ENCODE measurements at places on chromosomes 6 and 20.
A peak's percentile ranks its signal among the peaks of the same experiment; 100 is the strongest.

- no peak for DNase-seq
These were observed 25.4 kb upstream of the MAP3K7 start for GRCh38 chr6:90612313-90612680.

GRCh38 chr6:37974943-37975342, 155.4 kb downstream of the ZFAND3 start:
- no peak for DNase-seq

GRCh38 chr20:31835977-31836852, 9.2 kb downstream of the FOXS1 start:
- DNase-seq = peak; percentile 76

DNA sequence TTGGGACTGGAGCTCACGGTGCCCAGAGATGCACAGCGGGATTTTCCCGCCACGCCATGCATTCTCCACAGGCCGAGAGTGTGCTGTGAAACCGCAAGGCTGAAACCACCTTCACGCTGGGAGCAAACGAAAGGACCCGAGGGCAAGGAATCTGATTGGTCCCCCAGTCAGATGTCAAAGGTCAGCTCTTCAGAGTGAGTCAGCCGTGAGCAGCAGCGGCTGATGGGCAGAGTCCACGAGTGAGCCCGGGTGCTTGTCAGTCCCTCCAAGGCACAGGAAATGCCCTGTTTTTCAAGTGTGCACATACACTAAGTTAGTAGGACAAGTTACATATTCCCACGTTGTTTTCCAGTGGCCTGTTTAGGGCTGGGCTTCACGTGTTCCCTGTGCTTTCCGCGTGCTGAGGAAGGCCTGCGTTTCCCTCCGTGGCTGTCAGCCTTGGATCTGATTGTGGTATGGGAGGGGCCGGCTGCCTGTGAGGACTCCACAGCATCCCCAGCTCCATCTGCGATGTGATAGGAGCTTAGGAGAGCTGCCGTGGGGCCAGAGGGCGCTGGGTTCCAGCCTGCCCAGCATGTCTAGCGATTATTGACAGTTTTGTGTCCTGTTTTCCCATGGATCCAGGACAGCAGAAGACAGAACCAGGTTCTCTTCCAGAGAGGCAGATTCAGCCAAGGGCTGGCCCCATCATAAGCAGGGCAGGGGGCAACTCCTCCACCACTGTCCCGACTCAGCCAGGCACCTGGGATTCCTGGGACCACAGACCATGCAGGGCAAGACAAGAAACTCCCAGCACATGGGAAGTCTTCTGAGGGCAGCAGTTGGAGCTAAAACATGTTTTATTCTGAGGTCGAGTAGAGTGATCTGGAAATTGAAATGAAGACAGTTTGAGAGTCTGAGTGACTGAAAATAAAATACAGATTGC, 38.2 kb upstream of the FRMD1 start:
- DNase-seq = no peak

- DNase-seq = no peak
These were observed 29.3 kb downstream of the CST8 start for GRCh38 chr20:23520185-23520584.

DNA sequence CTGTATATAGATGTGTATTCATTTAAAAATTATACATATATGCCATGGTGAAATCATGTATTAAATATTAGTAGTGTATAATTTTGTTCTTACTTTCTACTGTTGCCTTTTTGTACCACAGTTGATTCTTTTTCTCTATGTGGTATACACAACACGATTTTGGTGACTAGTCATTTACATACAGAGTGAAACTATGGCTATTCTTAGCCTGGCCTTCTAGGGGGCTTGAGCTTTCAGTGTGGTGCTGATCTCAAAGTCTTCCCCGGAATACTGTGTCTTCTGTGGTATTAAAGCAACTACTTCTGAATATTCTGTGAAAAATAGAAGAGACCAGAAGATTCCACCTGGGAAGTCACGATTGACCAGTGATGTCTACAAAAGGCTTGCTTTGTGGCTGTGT, 301.9 kb downstream of the UTRN start:
- DNase-seq = no peak

GRCh38 chr6:47147836-47148344, 105.8 kb upstream of the ADGRF1 start:
- no peak for DNase-seq

GRCh38 chr6:154921482-154921881, 73.6 kb upstream of the TIAM2 start:
- DNase-seq = no peak

DNA sequence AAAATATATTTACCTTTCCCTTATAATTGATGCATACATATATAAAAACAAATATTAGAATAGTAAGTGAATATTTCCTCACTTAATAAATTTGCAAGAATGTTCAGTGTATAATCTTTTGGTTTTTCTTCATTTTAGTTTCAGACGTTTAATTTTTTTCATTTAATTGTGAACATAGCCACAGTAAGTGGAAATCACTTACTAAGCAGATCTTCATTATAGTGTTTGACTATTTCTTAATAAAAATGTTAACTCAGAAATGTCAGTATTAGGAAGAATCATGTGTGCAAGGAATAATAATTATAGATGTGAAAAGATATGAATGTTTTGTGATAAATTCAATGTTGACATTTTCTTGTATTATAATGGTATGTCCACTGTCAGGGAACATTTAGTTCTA, 27.4 kb downstream of the STXBP5 start:
- DNase-seq = no peak

- DNase-seq = no peak
These were observed 133.7 kb upstream of the HSF2 start for GRCh38 chr6:122265755-122266154.

GRCh38 chr6:157558049-157558448, 177.1 kb downstream of the ZDHHC14 start:
- DNase-seq = peak; percentile 24

DNA sequence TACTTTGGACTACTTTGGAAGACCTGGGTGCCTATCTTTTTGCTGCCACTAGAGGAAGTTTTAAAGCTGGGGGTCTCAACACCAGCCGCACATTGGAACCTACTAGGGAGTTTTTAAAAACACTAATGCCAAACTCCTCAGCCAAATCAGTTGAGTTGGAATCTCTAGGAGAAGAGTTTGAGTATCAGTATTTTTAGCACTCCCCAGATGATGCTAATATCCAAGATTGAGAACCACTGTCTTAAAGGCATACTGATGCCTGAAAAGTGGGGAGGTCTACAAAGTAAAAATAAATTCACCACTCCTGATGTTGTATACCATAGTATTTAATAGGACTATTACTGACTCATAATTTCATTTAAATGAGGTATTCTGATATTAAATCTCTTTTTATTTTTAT, 62.9 kb upstream of the COL21A1 start:
- DNase-seq = no peak

DNA sequence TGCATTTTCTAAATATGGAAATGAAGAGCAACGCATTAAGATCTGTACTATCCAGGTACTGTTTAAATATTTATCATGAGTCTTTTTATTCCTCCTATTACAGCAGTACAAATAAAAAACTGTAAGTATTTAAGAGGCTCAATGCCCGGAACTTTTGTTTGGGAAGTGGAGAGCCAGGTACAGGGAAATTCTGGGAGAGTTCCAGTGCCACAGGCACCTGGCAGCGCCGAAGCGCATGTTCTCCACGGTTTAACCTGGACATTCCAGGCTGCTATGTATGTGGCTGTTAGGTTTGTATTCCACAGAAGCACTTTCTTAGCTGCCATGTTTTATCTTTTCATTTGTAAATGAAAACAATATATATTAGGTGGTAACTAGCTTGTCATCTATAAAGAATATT, 81.7 kb downstream of the PREP start:
- DNase-seq = no peak

- DNase-seq = no peak
These were observed 177.7 kb upstream of the TNFAIP3 start for GRCh38 chr6:137689377-137689776.

- peak; percentile 59 for DNase-seq
These were observed 162.8 kb downstream of the TENT5A start for GRCh38 chr6:81589465-81590313.

- peak; percentile 9 for DNase-seq
These were observed 49.7 kb upstream of the NOP56 start for GRCh38 chr20:2602746-2603145.

- no peak for DNase-seq
These were observed 3.2 kb upstream of the KIAA0408 start for GRCh38 chr6:127462376-127462775.

DNA sequence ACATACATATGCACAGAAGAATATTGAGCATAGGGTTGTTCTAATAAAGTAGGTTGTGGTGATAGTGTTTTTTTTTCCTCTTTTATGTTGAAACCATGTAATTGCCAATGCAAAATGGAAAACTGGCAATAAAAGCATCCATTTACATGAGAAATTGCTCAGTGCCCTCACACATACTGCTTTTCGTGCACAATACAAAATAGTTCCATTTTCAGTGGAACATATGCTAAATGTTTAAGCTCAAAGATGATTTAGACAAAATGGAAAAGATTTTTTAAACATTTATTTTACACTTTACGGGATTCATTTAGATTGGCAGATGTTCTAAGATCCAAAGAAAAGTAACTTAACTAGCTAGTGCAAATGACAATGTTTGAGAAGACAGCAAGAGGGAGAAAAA, 678.1 kb upstream of the MANEA start:
- no peak for DNase-seq

DNA sequence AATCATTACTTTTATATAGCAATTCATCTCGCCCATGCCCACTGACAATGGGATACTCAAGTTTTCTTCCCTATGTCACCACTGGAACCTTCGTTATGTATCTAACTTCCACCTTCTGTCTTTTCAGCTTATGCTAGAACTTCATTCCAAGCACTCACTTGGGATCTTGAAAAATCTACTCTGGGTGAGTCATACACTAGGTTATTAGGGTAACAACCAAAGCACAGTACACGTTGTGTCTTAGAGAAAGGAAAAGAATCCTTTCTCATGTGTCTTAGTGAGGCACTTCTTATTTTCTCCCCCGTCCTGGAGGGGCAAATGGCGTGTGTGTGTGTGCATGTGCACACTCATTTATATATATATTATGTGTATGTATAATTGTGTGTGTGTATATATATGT, 18.3 kb upstream of the FAM162B start:
- DNase-seq = no peak

DNA sequence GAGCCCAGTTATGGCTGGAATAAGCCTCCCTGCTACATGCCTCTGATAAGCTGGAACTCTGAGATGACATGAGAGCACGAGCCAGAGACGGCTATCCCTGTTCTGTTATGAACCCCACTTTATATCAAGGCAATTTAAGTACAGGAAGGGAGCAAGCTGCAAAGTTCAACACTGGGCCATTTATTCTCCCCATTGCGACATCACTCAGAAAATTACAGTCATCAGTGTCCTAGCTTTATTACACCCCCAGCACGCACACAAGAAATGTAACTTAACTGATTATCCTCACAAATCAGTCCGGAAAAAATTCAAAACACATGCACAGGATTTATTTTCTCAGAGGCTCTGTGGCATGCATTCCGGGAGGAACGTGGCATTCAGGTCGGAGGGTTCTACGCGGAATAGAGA, 125.3 kb upstream of the SLC2A12 start:
- DNase-seq = no peak

DNA sequence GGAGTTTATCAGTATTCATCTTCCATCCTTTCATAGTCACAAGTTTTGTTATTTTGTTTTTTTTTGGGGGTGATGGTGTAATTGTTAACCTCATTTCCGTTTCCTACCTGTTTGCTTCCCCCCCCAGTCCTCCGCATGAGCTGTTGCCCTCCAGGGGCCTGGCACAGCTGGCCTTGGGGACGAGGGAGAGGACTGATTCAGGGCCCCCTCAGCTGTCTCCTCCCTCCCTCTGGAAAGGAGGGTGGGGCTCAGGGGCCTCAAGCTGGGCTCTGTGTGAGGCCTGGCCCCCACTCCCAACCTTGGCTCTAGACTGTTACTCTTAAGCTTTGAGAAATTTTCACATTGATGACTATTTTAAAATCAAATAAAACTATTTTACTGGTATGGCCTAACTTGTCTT, 4.0 kb downstream of the LRRC73 start:
- no peak for DNase-seq

DNA sequence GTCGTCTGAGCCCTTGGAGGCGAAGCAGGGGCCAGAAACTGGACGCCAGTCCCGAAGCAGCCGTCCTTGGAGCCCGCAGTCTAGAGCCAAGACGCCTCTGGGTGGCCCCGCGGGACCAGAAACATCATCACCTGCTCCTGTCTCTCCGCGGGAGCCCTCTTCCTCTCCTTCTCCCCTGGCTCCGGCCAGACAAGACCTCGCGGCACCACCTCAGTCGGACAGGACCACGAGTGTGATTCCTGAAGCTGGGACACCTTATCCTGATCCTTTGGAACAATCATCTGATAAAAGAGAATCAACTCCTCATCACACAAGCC, 416 bp downstream of the RSPH4A start:
- DNase-seq = peak; percentile 39

DNA sequence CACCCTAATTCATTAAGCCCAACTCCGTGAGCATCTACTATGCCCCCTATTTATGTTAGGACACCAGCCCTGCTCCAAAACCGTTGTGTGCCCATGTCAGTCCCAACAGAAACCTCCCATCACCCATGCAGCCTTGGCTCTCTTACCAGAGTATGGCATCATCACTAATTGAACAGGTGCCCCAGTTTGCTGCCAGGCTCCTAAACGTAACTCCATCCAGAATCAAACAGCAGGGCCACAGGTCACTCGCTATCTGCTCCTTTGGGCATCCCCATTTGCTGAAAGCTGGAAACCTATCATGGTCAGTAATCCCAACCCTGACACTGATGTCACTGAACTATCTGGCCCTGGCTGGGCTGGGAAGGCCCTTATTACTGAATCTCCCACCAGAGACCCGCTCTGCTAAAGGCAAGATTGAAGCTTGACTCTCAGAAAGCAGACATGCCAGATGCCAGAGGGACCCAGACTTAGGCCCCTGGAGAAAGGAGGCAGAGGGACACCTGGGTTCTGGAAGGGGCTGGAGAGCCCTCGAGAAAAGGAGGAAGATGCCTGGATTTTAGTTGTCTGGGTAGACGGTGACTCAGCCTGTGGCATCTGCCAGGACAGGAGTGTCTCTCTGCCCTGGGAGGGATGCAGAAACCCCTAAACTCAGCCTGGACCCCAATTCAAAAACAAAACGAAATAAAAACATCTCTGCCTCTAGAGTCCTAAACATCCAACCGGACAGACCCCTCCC, 14.0 kb downstream of the MUCL3 start:
- no peak for DNase-seq

DNA sequence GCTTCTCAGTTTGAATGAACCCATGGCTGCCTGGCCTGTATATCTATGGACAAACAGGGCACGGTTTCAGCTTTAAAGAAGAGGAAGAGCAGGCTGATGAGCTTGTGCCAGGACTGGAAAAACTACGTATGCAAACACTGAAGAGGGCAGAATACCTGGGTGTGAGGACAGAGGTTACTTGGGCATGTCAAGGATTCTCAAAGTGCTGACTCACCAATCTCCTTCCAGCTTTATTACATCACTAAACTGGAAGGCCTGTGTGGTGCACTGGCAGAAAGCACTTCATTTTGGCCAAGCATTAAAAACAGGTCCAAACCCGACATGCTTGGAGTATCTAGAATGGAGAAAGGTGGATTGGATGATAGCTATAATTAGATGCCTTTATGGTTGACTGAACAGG, 95.2 kb downstream of the GMPR start:
- no peak for DNase-seq
